Fibroblast of lung (primary cell): ENCODE measurements at places on chromosomes 13 and 19. TPM values are rescaled to one million over a fixed set of nuclear protein-coding genes. Genes with fewer than 3 reads are reported as not detected.

Gene IL12RB1
- under 0.01 and 0.50 TPM in 2 replicates for total RNA-seq

DNA sequence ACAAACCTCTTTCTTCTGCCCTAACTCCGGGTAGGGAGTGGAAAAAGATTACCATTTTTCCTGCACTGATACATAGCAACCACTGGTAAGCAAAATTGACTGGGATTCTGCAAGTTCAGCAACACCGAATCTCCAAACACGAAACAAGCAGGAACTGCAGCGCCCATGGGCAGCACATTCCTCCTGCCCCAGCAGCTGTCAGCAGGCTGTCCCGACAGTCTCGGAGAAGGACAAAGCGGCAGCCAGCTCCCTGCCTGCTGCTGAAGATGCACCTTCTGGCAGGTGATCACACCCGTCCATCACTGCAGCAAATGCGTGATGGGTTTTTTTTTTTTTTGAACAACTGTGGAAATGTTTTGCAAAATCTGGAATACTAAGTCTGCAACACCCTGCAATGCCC is 6.7 kb downstream of the TMTC4 start:
- no peak for DNase-seq

DNA sequence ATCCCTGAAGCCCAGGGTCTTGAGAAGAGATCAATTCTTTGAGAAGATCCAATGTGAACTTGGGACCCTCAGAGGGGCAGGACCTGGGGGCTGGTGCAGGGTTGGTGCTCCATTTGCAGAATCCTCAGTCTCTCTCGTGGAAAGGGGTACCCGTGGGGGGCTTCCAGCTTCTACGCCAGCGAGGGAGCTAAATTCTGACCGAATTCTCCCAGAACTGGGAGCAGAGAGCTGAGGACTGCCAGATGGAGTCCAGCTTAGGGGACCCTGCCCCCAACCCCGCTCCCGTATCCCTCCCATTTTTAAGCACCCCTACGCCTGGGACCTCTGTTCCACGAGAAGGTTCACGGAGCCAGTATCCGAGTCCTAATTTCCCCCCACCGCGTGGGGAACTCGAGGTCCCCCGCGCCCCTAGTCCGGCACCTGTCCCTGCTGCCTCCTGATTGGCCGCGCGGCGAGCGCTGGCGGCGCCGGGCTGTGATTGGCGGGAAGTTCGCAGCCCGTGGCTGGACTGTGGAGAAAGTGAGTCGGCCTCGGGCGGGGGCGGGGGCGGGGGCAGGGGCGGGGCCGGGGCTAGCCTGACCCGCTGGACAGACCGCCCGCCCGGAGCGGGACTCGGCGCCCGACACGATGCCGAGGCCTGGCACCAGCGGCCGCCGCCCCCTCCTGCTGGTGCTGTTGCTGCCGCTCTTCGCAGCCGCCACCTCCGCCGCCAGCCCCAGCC is 4.4 kb upstream of the LTBP4 start:
- peak; percentile 60 for DNase-seq

GRCh38 chr19:45361608-45362007 is 8.8 kb downstream of the ERCC2 start:
- DNase-seq = no peak

Gene PLA2G4C
- 31.9 and 39.3 TPM in 2 replicates for total RNA-seq

Gene KLF2
- 3.3 and 19.2 TPM in 2 replicates for total RNA-seq

DNA sequence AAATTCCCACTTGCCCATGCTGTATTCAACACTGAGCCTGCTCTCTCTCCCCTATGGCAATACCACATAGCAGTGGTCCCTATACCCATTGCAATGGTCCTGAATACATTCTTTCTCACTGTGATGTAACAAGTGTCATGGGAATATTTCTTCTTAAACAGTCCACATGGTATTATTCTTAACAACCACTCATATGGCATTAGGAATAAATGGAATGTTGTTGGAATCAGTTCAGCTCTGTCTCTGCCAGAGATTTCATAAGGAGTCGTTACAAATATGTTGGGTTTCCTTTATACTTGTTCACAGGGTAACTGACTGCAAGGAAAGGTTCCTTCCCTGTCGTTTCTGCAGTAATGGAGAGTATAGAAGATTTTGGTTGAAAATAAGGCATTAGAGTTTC is 128.3 kb upstream of the SPATA13 start:
- DNase-seq = peak; percentile 93

- no peak for DNase-seq
These were observed 39.9 kb downstream of the SYDE1 start for GRCh38 chr19:15147090-15147489.

GRCh38 chr19:15679089-15679488 is 6.2 kb downstream of the CYP4F12 start:
- DNase-seq = no peak
